ENCODE measurements at places on chromosomes 2 and 18. TPM values are rescaled to one million over a fixed set of nuclear protein-coding genes. Genes with fewer than 3 reads are reported as not detected.
A peak's percentile ranks its signal among the peaks of the same experiment; 100 is the strongest.

DNA sequence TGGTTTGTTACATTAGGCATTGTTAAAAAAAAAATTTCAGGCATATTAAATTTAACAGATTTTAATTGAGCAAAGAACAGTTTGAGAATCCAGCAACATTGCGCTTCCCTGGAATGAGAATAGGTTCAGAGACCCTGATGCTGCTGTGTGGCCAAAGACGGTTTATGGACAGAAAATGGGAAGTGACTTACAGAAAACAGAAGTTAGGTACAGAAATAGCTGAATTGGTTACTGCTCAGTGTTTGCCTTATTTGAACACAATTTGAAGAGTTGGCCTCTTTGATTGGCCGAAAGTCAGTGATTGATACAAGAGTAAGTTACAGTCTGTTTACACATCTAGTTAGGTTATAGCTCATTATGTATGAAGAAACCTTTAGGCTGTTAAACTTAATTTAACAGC, 6.0 kb upstream of the NEDD4L start:
- DNase-seq = no peak

DNA sequence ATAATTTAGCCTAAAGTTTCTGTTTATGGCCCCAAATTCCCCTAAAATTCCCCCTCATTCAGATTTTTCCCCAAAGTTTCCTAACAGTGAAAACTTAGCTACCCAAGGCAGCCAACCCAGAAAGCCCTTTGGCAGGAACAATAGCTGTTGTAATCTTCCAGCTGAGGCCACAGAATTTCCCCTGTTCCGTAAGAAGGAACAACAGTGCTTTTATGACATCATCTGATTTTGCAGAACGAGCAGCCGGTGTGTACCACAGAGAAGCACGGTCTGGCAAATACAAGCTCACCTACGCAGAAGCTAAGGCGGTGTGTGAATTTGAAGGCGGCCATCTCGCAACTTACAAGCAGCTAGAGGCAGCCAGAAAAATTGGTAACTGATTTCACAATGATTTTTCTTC, 6.3 kb downstream of the TNFAIP6 start:
- DNase-seq = no peak

DNA sequence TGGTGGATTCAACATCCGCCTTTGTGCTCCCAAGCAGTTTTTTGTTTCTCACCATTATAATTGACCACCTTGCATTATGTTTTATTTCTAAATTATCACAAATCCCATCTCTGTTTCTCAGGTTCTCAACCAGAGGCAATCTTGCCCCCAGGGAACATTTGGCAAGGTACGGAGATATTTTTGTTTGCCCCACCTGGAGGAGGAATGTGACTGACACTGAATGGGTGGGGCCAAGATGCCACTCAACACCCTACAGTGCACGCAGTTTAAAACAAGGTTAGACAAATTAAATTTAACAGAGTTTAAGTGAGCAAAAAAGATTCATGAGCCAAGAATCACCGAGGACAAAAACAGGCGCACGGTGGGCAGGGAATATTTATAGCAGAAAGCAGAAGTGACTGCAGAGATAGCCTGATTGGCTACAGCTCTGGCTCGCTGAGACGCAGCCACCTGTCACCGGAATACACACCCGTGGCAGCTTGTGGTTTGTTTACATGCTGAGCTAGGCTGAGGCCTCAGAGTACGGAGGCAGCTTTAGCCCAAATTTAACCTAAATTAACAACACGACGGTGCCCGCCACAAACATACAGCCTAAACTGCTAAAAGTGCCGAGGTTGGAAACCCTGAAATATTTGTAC, 150.0 kb upstream of the ALKAL2 start:
- DNase-seq = peak; percentile 41

DNA sequence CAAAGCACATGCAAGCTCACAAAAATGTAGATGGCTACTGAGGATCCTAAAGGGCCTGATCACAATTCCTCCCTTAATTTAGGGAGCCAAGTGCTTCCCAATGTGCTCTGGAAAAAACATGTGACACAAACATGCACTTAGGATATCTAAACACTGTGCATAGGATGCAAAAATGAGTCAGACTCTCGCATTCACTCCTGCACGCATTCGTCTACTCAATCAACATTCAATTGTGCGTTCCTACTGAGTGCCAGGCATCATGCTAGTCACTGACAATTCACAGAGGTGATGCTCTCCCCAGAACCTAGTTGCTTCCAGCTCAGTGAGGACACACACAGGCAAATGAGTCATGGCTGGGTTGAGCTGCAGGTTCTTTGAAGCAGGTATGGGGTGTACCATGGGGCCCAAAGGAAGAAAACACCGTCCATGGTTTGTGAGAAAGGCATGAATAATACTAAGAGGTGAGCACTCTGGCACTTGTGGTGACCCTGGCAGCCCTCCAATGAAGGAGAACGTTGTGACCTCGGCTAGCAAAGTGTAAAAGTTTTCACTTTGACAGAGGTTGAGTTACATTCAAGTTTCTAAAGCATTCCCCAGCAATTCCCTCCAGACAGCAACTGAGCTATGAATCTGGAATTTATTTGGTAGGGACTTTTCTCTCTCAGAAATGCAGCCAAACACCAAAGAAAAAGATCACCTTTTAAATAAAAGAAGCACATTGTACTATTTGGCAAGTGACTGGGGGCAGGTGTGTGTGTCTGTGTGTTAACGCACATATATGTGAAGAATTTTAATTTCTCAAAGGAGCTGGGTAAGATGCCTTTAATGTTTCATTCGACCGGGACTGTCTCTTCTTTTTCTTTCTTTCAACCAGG, 173.3 kb downstream of the ALPK2 start:
- DNase-seq = no peak

DNA sequence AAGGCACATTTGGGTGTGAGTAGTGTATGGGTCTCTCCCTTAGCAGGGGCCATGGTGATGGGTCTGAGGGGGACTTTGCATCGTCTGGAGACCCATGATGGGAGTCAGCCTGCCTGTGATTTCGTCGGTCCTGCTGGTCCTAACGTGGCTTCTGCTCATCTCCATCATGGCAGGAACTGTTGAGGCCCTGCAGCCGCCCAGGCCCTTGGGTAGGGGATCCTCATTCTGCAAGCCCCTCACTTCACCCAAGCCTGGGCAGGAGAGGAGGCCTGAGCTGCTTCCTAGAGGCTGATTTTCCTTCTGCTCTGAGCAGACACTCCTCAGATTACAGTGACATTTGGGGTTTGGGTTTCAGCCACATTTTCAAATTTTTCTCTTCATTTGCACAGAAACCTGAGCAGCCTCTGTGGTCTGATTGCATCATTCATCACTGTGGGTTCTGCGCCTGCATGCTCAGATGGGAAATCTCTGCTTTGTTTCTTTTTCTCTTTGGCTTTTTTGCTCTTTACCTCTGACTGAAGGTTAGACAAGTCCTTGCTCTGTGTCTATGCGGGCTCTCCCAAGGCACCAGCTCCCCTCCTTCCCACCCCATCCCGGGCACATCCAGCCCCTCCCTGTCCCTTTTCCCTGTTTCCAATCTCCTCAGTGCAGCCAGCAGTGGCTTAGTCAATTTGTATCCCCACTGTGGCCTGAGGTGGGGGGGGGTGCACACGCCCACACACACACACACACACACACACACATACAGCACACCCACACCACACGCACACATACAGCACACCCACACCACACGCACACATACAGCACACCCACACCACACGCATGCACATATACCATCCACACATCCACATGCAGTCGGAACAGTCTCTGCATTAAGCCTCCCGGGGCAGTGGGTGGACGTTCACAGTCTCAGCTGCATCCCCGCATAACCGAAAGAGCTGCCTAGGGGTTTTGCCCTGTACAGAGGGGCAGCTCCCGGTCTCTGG, 305.4 kb upstream of the HS6ST1 start:
- DNase-seq = peak; percentile 14

DNA sequence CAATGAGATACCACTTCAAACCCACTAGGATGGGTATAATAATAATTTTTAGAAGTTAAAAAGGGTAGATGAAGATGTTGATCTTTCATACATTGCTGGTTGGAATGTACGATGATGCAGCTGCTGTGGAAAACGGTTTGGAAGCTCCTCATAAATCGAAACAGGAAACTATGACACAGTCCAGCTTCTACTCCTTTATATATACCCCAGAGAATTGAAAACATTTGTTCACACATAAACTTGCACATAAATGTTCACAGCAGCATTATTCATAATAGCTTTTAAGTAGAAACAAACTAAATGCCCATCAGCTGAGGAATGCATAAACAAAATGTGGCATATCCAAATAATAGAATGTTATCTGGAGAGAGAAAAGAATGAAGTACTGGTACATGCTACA, 95.0 kb downstream of the STRADB start:
- DNase-seq = no peak

GRCh38 chr2:84900971-84901370, 4.5 kb upstream of the TMSB10 start:
- DNase-seq = no peak

DNA sequence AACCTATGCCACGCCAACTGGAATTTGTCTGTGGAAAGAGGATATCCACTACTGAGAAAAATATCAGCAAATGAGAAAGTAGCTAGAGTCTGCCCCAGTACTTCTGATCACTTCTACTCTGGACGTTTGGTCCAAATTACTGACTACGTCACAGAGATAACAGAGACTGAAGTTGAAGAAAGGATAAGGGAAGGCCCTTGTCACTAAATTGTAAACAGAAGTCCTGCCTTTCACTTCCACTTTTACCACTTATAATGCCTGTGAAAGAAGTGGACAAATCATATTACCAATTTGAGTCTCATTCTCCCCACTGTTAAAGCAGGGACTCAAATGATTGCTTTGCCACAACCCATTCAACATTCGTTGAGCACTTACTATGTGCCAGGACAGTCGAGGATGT, 173.9 kb upstream of the ERBB4 start:
- no peak for DNase-seq

GRCh38 chr2:47145466-47145865, 9.6 kb downstream of the STPG4 start:
- no peak for DNase-seq

DNA sequence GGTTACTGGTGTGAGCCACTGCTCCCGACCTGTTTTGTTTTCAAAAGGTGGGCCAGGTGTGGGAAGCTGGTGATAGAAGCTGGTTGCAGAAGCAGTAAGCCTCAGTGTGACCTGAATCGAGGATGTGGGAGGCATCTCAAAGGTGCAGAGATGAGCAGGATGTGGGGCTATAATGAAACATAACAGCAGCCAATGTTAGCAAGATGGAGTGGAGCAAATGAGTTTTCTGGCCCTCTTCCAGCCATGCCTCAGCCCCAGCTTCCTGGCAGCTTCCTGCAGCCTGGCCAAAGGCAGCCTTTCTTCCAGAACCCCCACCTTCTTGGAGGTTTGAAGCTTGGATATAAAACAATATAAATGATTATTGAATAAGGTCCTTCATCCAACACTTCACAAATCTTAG, 184.8 kb downstream of the NCK2 start:
- no peak for DNase-seq

- no peak for DNase-seq
Observed at GRCh38 chr2:162369551-162369950, 25.6 kb downstream of the GCA start.

DNA sequence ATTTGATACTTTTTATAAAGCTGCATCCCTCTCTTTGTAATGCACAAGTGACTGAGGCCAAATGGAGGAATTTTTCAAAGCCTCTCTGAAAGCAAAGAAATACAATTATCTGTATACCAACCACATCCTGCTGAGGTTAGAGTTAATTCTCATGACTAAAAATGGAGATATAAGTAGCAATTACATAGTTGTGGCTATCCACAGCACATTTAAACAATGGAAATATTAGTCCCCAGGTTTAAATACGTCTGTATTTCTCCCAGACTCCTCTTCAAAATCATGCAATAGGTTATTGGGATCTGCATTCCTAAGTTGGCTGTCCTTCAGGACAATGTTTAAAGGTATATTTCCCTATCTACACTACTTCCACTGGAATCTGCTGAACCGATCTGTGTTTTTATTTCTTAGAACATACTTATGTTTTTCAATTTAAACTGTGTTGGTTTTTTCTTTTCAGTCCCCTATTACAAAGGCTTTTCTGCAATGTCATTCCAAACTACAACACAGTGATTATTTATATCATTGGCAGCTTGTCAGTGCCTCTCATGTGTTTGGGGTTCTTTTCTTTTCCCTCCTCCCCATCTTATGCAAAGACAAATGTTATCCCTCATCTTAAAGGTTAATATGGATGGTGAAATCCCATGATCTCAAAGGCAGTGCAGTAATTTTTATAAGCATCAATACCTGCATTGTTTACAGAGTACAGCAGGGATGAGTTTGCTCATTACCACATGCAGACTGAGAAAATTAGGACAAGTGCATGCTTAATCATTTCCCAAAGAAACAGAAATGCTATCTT, 134.8 kb upstream of the FSHR start:
- DNase-seq = no peak

- no peak for DNase-seq
Observed at GRCh38 chr2:237640493-237640998, 13.2 kb downstream of the LRRFIP1 start.

DNA sequence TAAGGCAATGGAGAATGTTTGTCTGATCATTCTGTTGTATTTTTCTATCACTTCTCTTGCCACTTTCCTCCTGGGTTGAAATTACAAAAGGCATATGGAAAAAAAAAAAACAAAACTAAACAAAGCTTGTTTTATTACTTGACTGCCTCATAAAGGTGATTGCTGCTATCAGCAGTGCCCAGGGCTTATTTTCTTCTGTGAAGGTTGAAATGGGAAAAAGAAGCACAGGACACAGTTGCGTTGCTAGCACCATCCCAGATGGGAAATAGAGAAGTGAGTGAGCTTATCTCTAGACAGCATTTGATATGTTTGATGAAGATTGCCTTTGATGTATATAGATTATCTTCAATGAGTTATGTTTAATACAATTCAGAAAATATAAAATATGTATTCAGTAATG, 633.8 kb upstream of the ZNF804A start:
- no peak for DNase-seq

- no peak for DNase-seq
Observed at GRCh38 chr18:7084080-7085065, 33.2 kb downstream of the LAMA1 start.

DNA sequence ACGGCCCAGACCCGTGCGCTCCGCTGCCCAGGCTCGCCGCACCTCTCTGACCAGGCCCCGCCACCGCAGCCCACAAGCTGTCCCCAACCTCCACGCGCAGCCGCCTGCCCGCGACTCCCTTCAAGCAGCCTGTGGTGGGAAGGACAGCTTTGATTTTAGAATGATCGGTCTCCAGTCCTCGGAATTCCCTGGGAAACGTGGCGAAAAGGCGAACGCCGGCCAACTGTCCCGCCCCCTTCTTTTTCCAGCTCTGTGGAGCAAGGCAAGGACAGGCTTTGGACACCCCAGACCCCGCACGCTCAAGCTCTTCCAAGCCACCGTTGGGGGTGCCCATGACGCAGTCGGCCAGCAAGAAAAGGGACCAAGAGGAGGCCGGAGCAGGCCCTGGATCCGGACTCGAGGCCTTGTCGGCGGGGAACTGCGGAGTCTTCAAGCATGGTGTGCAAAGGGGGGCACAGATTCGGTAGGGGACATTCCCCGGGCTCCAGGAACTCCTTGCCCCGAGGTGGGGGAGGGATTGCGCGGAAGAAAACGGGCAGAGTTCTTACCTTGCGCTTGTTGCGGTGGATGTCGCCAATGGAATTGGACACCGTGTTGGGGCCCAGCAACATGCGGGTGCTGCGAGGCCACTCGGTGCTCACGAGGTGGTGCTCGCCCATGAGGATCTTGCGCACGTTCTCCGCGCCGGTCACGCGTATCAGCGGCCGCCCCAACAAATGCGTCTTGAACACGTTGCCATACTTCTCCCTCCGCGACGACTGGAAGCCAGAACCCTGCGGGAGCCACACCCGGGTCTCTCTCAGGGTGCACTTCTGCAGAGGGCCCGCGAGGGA, 4.0 kb downstream of the CYP26B1 start:
- DNase-seq = no peak

The KCNG2 gene
- total RNA-seq = not detected

The MATN3 gene
- total RNA-seq = not detected

The MERTK gene
- total RNA-seq = 0.22 TPM

The MRPS5 gene
- total RNA-seq = 100 TPM

The CERS6 gene
- total RNA-seq = not detected

The SYT4 gene
- not detected for total RNA-seq
